ENCODE measurements at places on chromosomes 11 and 22.

GRCh38 chr22:18042685-18043084 is 18.3 kb upstream of the MICAL3 start:
- no peak for DNase-seq

DNA sequence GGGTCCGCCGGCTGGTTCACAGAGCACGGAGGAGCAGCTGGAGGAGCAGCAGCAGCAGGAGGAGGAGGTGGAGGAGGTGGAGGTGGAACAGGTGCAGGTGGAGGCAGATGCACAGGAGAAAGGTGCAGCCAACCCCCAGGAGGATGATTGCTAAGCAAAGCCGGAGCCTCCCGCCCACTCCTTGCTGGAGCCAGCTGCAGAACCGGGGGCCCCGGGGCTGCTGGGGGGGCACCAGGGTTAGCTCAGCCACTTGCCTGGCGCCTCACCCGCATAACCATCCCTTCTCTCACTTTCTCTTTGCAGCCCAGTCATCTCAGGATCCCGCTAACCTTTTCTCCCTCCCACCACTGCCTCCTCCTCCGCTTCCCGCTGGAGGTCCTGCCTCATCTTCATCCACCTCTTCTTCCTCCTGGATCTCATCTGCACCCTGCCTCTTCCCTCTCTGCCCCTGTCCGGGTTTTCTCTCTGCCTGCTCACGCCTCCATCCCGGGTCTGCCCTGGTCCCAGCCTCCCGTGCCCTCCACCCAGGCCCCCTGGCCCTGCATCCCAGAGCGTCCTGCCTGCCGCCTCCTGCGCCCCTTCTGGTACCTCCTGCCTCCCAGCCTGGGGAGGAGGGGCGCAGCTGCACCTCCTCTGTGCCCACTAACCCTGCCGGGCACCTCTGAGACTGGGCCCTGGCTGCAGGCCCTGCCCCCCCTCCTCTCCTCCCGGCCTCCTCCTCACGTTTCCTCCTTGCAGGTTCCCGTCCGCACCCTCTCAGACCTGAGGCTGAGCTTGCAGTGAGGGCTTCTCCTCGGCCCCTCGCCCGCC is 9.5 kb downstream of the KCTD17 start:
- DNase-seq, result no peak

DNA sequence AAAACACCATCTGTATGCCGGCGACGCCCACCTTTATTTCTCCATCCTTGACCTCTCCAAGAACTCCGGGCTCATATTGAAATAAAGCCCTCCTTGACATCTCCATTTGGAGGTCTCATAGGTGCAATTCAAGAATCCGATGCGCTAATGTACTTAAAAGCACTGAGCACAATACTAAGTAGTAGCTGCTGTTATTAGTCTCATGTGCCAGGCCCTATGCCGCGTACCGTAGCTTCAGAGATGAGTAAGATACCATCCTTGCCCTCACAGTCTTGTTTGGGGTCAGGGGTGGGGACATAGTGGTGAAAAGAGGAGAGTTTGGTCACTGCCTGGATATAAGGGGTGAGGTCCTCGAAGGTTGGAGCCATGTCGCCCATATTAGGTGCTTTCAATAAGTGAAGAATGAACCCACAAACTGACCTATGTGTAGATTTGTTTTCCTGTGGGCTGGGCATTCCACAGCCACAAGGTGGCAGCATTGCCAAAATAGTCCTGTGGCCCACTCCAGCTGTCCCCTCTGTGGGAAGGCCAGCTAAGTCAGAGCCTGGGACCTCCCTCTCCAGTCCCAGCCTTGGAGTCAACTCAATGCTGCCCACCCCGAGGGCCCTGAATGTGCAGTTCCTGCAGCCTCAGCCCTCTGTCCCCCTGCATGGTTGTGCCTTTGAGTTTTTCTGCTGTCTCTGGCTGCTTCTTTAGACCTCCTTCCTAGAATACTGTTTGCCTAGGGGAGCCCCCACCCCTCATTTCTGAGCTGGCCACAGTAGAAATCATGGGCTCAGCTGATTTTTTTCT is 6.5 kb downstream of the DCPS start:
- no peak for DNase-seq

DNA sequence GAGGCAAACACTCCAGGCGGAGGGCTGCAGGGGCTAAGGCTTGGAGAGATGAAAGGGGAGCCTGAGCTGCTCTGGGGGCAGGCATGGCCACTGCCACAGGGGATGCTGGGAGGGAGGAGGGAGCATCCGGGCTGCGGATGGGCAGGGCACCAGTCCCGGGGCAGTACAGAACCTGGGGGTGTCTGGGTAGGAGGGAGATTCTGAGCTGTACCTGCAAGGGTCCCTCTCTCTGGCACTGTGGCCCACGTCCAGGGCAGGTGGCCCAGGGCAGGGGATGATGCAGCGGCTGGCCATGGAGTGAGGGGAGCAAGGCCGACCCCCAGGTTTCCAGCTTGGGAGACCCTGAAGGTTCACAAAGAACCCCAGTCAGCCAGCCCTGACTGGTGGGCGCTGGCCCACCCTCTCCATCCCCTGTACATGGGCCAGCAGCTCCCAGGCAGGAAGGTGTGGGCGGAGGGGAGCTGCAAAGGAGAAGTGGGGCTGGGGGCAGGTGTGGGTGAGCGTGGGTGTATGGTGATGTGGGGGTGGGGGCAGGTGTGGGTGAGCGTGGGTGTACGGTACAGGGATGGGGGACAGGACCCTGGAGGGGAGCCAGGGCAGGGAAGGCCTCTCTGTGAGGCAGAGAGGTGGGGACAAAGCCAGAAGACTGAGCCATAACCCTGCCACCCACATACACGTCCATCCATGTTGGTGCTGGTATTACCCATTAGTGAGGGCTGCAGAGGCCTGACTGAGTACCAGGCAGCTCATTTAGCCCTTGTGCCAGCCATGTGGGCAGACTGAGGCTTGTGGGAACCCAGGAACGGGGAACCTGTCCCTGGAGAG is 2.2 kb upstream of the TNFRSF13C start:
- DNase-seq, result no peak

DNA sequence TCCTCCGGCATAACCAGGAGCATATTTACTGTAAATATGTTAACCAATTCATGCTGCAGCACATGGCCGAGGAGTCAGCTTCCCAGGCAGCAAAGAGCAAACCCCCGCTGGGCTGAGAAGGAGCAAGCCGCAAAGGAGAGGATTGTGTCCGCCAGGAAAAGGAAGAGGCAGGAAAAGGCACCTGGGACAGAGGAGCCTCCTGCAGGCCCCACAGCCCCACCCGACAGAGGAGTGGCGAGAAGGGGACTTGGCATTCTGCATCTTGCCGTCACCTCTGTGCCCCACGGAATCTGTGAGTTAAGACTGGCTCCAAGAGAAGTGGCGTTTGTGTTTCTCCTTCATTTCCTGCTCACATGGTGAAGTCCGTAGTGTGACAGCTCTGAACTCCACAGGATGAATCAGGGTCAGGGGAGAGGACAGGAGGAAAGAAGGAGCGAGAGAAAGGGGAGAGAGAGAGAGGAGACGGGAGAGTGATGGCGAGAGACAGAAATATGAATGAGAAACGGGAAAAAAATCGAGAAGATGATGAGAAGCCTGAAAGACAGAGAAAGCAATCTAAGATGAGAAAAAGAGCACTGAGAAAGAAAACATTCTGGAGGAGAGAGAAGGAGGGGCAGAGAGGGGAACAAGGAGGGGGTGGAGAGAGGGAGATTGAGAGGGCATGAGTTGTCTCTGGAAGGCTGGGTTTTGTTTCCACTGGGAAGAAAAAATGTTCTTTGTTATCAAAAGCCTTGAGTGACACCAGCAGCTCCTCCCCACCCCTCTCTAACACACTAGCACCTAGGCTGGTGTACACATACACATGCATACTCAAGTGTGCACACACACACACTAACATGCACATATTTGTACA is 489.6 kb downstream of the MN1 start:
- no peak for DNase-seq

DNA sequence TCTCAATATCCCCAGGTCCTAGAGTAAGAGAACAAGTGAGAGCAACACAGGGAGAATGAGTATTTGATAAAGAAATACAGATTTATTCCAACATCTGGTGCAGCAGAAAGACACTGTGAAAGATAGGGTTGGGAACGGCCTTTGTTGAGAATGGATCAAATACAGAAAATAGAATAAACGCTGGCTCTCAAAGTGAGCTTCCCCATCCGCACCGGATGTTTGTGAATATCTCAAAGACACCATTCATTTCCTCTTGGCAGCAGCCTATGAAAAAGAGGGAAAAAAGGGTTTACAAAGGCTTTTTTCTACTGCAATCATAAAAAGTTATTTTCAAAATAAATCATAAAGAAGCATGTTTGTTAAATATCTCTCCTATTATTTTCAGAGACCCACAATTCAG is 279.3 kb downstream of the CASP12 start:
- DNase-seq, result no peak

- no peak for DNase-seq
These were observed 18.6 kb upstream of the NTM start for GRCh38 chr11:131351848-131352247.

- no peak for DNase-seq
These were observed 373.4 kb downstream of the JRKL start for GRCh38 chr11:96763244-96763643.

DNA sequence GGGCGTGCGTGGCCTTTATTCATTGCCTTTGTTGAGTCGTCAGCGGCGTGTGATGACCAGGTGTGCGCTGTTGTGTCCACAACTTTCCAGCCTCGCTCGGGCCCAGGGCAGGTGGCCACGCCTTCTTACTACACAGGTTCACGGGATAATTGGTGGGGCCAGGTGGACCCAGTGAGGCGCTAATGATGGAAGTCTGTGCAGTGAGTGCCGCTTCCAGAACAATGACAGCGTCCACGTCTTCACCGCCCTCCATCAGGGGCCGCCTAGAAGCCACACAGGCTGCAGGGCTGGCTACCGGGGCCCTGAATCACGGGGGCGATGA is 1197.3 kb downstream of the BRD1 start:
- no peak for DNase-seq

DNA sequence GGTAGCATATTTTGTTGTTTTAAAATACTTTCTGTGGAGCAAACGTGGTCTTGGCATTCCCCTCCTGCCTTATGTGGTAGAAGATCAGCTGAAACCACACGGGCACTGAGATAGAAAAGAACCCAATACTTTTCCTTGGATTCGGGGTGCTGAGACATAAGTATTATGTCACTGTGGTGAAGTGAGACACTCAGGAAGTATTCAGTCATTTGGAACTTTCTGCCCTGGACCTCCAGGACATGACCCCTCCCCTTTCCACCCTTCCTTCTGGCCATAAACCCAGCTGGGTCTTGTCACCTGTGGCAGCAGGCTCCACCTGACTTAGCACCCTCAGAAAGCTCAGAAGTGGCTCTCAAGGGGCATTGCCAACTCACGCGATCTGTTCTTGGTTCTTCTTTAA is 123.4 kb downstream of the SWAP70 start:
- DNase-seq, result no peak

GRCh38 chr11:120912504-120912903 is 111.4 kb upstream of the TBCEL start:
- DNase-seq, result no peak

DNA sequence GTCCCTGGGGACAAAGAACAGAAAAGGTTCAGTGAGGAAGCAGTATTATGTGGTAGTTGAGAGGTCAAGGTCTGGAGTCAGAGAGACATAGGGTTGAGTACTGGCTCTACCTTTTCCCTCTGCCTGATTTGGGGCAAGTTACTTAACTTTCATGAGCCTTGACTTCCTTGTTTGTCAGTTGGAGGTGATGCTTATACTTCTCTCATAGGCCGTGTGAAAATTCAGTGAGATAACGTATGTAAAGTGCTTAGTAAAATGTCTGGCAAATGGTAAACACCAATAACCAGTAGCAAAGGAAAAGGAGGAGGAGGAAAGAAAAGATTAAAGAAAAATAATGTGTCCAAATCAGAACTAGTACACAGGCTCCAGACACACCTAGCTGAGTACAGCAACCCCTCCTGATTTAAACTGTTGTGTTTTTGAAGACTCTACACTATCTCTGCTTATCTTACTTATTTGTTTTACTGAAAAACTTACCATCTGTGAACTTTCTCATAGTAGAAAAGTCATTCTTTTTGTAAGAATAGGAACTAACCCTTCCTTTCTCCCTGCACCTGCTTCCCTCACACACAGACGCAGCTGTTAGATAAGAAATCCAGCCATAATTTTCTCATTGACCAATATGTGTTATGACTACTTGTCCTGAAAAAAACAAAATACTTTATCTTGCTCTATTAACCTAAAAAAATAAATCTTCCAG is 126.9 kb downstream of the CD44 start:
- no peak for DNase-seq

- no peak for DNase-seq
These were observed 538.4 kb downstream of the FAM181B start for GRCh38 chr11:82195283-82195682.

DNA sequence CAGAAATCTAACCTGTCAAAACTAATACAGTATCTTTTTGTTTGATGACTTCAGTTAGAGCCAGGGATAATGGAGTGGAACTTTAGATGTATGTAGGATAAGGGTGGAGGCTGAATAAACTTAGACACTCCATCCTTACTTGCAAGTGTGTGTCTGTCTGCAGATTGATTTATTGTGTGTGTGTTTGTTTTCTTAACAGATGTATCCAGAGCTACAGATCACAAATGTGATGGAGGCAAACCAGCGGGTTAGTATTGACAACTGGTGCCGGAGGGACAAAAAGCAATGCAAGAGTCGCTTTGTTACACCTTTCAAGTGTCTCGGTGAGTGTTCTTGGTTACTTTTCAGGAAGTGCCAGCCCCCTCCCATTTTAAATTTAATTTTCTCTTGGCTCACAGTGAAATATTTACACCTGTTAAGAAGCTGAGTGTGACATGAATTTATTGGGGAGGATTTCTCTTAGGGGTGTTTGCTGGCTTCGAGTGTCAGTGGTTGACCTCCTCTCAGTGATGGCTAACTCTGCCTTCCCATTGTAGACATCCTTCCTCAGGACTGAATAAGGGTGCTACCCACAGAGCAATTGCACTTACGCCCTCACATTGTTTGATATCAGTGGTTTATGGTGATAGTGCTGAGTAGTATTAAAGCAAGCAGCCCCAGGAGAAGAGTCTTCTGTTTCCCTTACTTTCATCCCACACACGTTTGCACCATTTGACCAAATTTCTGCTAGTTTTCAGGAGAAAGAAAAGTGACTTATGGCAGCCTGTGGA is 40.8 kb downstream of the APLP2 start:
- DNase-seq, result no peak

GRCh38 chr11:73152086-73152853 is 10.2 kb upstream of the FCHSD2 start:
- no peak for DNase-seq

DNA sequence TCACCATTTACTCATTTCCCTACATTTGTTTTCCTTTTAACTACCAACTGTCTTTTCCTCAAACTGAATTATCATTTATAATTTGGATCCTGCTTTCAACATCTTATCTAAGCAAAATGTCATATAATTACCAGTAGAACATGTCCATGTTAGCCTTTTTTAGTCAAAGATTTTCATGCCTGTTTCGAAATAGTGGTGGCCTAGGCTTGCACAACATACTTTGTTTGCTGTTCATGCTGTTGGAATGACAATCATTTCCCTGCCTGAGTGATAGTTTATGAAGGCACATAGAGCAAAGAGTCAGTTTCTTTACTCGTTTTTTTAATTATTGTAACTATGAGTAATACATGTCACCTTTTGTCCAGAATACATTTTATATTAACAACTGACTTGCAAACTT is 144.3 kb upstream of the ANO3 start:
- no peak for DNase-seq

Measured in stimulated activated CD8-positive, alpha-beta memory T cell treated with anti-CD3 and anti-CD28 coated beads, Interleukin-12 subunit alpha, Interleukin-12 subunit beta, amount 100 ng/mL, for 4 hours (primary cell).